ENCODE measurements at places on chromosomes 12 and 14. TPM values are rescaled to one million over a fixed set of nuclear protein-coding genes. Genes with fewer than 3 reads are reported as not detected.

DNA sequence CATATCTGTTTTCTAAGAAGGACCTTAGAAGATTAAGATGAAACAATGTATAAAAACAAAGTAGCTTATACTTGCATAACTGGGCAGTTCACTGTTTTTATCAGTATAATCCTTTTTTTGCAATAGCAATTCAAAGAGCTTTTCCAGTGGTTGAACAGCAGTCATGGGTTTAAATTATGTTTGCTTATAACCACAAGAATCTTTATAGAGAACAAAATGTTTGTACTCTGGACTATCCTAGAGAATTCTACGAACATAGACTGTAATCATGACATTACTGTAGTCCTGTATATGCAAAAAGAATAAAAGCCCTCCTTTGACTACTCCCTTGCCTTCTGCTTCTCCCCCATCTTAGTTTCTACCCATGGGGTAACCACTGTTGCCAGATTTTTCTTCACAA is 5.7 kb downstream of the FAM177A1 start:
- no peaks in the 10 kb centered on the region for H3K27me3 ChIP-seq
- no peak overlapping the region for H3K27ac ChIP-seq
- no peak for DNase-seq
- no peak overlapping the region for H3K4me3 ChIP-seq

DNA sequence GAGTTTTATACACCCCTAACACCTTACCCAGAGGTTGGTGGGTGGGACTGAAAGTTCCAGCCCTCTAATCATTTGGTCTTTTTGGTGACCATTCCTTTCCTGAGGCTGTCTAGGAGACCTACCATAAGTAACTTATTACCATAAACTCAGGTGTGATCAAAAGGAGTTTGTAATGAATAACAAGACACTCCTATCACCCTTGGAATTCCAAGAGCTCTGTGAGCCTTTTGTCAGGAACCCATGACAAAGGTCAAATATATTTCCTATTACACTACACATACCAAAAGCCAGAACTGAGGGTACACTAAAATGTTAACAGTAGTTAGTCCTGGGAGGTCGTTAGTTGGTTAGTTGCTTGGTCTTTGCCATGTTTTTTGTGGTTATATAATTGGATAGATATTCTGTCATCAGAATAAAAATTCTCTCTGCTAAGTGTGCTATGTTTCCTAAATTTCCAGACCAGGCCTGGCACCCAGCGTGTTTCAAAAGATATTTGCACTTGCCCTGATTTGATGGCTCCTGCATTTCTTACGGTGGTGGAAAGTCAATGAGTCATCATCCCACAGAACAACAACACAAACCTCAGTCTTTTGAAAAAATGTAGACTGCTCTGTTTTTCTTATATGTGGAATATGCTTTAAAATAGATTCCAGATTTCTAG is 27.0 kb upstream of the AKAP5 start:
- H3K36me3 ChIP-seq: peaks cover 44% of the 10 kb centered on the region
- H3K4me3 ChIP-seq: no peak overlapping the region
- H3K27me3 ChIP-seq: no peaks in the 10 kb centered on the region

AKAP6 gene
- total RNA-seq: 0.67 TPM

GRCh38 chr14:55117803-55118441 is 11.1 kb upstream of the LGALS3 start:
- peaks cover 10% of the 10 kb centered on the region for H3K4me1 ChIP-seq
- H3K27me3 ChIP-seq: peaks cover 18% of the 10 kb centered on the region
- peak overlapping the region; percentile 20 for H3K27ac ChIP-seq
- H3K36me3 ChIP-seq: no peaks in the 10 kb centered on the region

FAM222A gene
- total RNA-seq: 0.73 TPM

DNA sequence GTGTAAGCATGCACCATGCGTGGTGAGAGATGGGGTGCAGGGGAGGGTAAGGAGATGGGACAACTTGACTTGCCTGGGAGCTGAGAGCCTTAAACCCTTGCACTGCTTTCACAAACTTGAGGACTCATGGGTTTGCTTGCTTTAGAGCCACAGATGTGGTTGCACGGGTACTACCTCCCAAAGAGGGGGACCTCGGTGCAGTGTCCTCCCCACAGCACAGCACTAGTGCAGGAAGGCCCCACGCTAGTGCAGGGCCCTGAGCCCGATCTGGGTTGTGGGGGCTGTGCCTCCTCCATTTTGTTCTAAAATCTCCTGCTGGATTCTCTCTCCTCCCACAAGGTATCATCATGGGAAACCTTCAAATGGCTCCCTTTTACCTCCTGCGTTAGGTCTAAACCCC is 11.2 kb downstream of the KRT72 start:
- no peak for DNase-seq
- H3K4me1 ChIP-seq: peaks cover 35% of the 10 kb centered on the region
- H3K27ac ChIP-seq: no peak overlapping the region
- H3K27me3 ChIP-seq: no peaks in the 10 kb centered on the region

DNA sequence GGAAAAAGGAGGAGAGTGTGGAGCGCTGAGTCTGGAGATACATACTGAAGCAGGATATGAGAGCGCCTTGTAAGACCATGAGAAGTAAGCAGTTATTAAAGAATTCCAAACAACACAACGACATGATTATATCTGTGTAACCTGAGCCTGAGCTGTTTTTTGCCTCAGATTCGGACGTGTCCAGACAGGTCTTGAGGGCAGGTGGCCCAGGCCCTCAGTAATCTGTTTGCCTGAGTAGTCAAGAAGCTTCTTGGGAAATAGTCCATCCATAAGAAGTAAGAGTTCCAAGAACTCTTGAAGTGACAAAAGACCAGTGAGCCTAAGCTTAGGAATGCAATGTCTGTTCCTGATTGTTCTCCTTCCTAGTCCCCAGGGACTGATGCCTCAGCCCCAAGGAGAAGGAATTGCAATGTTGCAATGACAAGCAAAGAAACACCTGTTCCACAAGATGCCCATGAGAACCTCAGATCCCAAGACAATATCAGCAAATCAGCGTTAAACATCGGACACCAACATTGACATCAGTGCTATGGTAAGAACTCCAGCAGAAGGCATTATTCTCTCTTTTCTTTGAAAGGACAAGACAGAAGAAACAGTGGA is 34.7 kb upstream of the ADAMTS20 start:
- no peaks in the 10 kb centered on the region for H3K36me3 ChIP-seq
- no peak for DNase-seq
- H3K27me3 ChIP-seq: no peaks in the 10 kb centered on the region
- H3K27ac ChIP-seq: no peak overlapping the region
- no peak overlapping the region for H3K4me3 ChIP-seq
- no peaks in the 10 kb centered on the region for H3K4me1 ChIP-seq

SLC39A2 gene
- 0.37 TPM for total RNA-seq

DNA sequence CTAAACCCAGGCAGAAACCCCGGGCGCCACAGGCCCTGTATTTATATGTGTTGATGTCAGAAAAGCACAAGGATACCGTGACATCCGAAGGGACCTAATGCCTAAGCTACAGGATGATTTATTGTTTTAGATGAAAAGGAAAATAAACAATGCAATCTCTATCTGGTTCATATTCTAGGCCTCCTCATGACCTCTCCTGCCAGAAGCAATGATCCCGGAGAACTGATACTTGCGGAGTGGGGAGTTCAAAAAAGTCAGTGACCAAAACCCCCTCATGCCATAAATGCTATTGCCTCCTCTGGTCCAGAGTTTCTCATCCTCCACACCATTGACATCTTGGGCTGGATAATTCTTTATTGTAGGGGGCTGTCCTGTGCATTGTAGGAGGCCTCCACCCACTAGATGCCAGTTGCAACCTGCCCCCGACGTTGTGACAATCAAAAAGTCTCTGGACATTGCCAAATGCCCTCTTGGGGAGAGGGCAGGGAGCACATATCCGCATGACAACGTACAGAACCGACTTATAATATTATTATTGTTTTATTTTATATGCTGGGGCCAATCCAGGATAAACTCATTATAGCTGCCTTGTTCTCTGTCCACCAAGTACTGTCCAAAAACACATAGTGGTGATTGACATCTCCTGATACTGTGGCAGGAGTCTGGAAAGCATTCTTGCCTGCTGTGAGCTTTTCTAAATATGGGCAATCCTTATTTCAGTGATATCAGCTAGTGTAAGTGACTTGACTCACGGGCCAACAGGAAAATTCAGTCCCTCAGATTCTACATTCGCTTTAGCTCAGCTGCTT is 1.1 kb upstream of the CSRP2 start:
- H3K27me3 ChIP-seq: peaks cover 62% of the 10 kb centered on the region
- DNase-seq: no peak
- peaks cover 10% of the 10 kb centered on the region for H3K4me1 ChIP-seq
- H3K27ac ChIP-seq: no peak overlapping the region
- H3K36me3 ChIP-seq: no peaks in the 10 kb centered on the region

- H3K36me3 ChIP-seq: no peaks in the 10 kb centered on the region
- H3K4me3 ChIP-seq: no peak overlapping the region
- no peak overlapping the region for H3K27ac ChIP-seq
- H3K4me1 ChIP-seq: no peaks in the 10 kb centered on the region
- DNase-seq: no peak
- H3K27me3 ChIP-seq: no peaks in the 10 kb centered on the region
These were observed 242.3 kb downstream of the SUDS3 start for GRCh38 chr12:118618695-118619094.

- H3K27ac ChIP-seq: no peak overlapping the region
- H3K36me3 ChIP-seq: no peaks in the 10 kb centered on the region
- no peaks in the 10 kb centered on the region for H3K27me3 ChIP-seq
- no peak for DNase-seq
These were observed 67.2 kb downstream of the PTPRR start for GRCh38 chr12:70853326-70853725.

DNA sequence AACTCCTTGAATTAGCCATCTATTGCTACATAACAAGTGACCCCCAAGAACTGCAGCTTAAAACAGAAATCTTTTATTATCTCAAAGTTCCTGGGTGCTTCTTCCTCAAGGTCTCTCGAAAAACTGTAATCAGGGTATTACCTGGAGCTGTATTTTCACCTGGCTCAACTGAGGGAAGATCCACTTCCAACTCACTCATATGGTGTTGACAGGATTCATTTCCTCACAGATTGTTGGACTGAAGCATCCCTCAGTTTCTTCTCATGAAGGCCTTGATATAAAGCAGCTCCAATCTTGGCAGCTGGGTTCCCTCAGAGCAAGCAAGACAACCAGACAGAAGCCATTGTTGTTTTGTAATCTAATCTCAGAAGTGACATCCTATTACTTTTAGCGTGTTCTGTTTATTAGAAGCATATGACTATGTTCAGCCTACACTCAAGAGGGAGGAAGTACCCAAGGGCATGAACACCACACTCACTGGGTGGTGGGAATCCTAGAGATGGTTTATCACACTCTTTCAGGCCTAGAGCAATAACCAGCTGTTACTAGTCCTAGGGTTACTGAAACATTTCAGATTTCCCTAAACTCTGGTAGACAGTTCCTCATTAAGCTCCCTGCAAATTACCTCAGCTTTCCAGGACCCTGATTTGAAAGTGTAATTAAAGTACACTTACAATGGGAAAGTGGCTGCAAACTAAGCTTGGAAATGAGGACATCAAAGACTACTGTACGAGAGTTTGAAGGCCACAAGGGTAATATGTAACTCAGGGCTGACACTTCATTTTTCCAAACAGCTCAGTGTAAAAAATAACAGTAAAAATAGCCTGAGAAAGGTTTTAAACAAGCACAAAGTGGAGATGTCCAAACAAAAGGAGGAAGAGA is 222.2 kb downstream of the SEC23A start:
- no peak for DNase-seq
- H3K27ac ChIP-seq: no peak overlapping the region
- H3K36me3 ChIP-seq: no peaks in the 10 kb centered on the region
- H3K27me3 ChIP-seq: peaks cover 10% of the 10 kb centered on the region
- H3K4me3 ChIP-seq: no peak overlapping the region
- H3K4me1 ChIP-seq: no peaks in the 10 kb centered on the region

ERP27 gene
- total RNA-seq: 8.3 TPM

ZDHHC22 gene
- total RNA-seq: not detected

LRRC43 gene
- total RNA-seq: not detected

NRIP2 gene
- not detected for total RNA-seq

GRCh38 chr12:111076199-111076598 is 155.8 kb upstream of the MYL2 start:
- no peak overlapping the region for H3K4me3 ChIP-seq
- H3K27ac ChIP-seq: no peak overlapping the region
- H3K27me3 ChIP-seq: peaks cover 6% of the 10 kb centered on the region
- no peaks in the 10 kb centered on the region for H3K36me3 ChIP-seq
- peaks cover 24% of the 10 kb centered on the region for H3K4me1 ChIP-seq

- H3K4me3 ChIP-seq: no peak overlapping the region
- no peak for DNase-seq
- H3K27ac ChIP-seq: no peak overlapping the region
- H3K36me3 ChIP-seq: no peaks in the 10 kb centered on the region
- H3K4me1 ChIP-seq: peaks cover 9% of the 10 kb centered on the region
- H3K27me3 ChIP-seq: peaks cover 39% of the 10 kb centered on the region
These were observed 1.0 kb upstream of the RERG start for GRCh38 chr12:15222219-15222618.

DNA sequence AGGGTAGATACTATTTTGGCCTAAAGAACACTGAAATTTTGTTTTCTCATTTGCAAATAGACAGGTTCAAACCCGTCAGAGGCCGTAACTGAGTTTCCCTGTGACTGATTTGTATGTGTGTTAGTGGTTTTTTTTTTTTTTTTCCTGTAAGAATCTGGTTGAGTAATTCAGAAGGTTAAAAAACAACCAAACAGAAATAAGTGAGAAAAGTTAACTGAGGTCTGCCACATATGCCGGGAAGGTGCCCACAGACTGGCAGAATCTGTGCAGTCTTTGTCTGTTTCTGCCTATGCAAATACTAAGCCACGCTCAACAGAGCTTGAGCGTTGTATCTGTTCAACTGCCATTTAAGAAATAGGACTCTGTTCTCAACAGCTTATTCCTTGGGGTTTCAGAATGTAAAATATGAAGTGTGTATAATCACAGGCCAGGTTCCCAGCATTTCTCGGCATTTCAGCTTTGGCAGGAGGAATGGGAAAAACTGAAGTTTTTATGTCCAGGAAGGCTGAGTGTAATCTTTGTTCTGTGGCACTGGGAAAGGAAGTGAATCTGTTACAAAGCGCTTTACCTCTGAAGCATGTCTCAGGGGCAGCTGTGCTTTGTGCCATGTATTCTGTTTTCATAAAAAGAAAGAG is 181.9 kb downstream of the PRKCH start:
- peaks cover 72% of the 10 kb centered on the region for H3K36me3 ChIP-seq
- H3K4me1 ChIP-seq: peaks cover 91% of the 10 kb centered on the region
- no peaks in the 10 kb centered on the region for H3K27me3 ChIP-seq
- peak; percentile 70 for DNase-seq

Data from activated CD4-positive, alpha-beta T cell treated with anti-CD3 and anti-CD28 coated beads, Interleukin-2, amount 10 ng/mL, durations not matched to agents 7 days and 5 days (primary cell).